ENCODE measurements at places on chromosomes 3 and 15. TPM values are rescaled to one million over a fixed set of nuclear protein-coding genes. Genes with fewer than 3 reads are reported as not detected.

- no peak overlapping the region for H3K27ac ChIP-seq
- DNase-seq = no peak
- no peaks in the 10 kb centered on the region for H3K4me1 ChIP-seq
- H3K36me3 ChIP-seq = no peaks in the 10 kb centered on the region
Measured at GRCh38 chr3:22585911-22586310, 617.2 kb upstream of the UBE2E2 start.

- H3K4me3 ChIP-seq = no peak overlapping the region
- H3K27ac ChIP-seq = no peak overlapping the region
- no peaks in the 10 kb centered on the region for H3K27me3 ChIP-seq
- no peak for DNase-seq
- no peaks in the 10 kb centered on the region for H3K4me1 ChIP-seq
Measured at GRCh38 chr3:14162178-14162577, 16.2 kb downstream of the XPC start.

The PIERCE2 gene
- 7.6 TPM for total RNA-seq

DNA sequence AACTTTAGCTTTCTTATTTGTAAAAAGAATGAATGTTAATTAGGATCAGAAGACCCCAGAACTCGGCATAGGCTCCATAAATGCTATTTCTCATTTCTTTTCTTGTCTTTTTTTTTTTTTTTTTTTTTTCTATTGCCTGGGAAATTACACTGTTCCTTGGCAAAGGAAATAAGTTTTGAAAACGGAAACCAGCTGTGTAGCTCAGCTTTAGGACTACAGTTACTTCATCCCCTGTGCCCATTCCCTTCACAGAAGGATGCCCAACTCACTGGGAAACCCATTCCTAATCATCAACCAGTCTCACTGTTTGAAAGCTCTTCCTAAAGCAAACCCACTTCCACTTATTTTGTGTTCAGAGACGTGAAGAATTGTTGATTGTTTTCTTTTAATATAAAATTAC, 254.0 kb upstream of the IL12A start:
- H3K36me3 ChIP-seq = no peaks in the 10 kb centered on the region
- DNase-seq = no peak
- H3K27ac ChIP-seq = no peak overlapping the region

GRCh38 chr3:53264718-53265117, 8.9 kb upstream of the TKT start:
- peak overlapping the region; percentile 54 for H3K27ac ChIP-seq
- no peaks in the 10 kb centered on the region for H3K36me3 ChIP-seq
- peak; percentile 61 for DNase-seq
- H3K4me1 ChIP-seq = peaks cover 27% of the 10 kb centered on the region

GRCh38 chr3:189331002-189331418, 159.2 kb downstream of the TPRG1 start:
- no peaks in the 10 kb centered on the region for H3K27me3 ChIP-seq
- H3K36me3 ChIP-seq = no peaks in the 10 kb centered on the region
- DNase-seq = no peak
- no peaks in the 10 kb centered on the region for H3K4me1 ChIP-seq
- no peak overlapping the region for H3K4me3 ChIP-seq

The SHC4 gene
- total RNA-seq = 4.1 TPM

GRCh38 chr15:101431301-101431700, 58.2 kb downstream of the PCSK6 start:
- H3K27ac ChIP-seq = no peak overlapping the region
- no peak overlapping the region for H3K4me3 ChIP-seq
- peaks cover 4% of the 10 kb centered on the region for H3K36me3 ChIP-seq
- DNase-seq = no peak
- no peaks in the 10 kb centered on the region for H3K27me3 ChIP-seq

The ALG3 gene
- total RNA-seq = 12.6 TPM

The RCN2 gene
- total RNA-seq = 30.4 TPM

DNA sequence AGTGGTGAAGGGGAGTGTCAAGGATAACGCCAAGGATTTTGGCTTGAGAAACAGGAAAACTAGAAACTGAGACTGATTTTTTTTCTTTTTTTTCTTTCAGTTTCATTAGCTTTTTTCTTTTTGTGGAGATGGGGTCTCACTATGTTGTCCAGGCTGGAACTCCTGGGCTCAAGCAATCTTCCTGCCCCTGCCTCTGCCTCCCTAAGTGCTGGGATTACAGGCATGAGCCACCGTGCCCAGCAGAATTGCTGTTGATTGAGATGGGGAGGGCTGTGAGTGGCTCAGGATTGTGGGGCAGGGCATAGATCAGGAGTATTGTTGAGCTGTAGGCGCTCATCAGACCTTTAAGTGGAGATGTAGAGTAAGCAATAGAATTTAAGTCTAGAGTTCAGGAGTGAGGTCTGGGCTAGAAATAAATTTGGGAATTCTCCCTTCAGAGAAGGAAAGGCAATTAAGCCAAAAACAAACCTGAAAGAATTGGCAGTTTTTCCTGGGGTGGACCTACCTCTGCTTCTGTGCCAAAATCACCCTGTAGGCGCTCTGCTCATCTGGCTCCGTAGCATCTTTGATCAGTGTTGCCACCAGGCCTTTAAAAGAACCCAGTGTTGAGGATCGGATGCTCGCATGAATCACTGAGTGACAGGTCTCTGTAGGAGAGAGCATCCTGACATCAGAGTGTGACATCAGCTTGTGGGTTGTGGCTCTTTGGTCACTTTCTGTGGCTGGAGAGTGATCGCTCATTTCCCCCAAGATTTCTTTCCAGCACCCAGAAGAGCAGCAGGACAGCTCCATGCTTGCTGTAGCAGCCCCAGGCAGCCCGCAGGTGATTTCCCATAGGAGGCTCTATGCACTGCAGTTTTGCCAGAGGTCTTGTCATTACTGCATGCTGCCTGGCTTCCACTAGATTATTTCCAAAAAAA, 15.8 kb downstream of the ABHD17C start:
- no peaks in the 10 kb centered on the region for H3K4me1 ChIP-seq
- H3K27me3 ChIP-seq = no peaks in the 10 kb centered on the region
- H3K27ac ChIP-seq = no peak overlapping the region
- no peak for DNase-seq

GRCh38 chr15:58159827-58160386, 21.7 kb downstream of the AQP9 start:
- no peak overlapping the region for H3K4me3 ChIP-seq
- H3K4me1 ChIP-seq = no peaks in the 10 kb centered on the region
- no peaks in the 10 kb centered on the region for H3K36me3 ChIP-seq

GRCh38 chr3:123536153-123536895, 48.5 kb downstream of the HACD2 start:
- no peaks in the 10 kb centered on the region for H3K4me1 ChIP-seq
- no peaks in the 10 kb centered on the region for H3K27me3 ChIP-seq
- H3K36me3 ChIP-seq = no peaks in the 10 kb centered on the region
- no peak overlapping the region for H3K4me3 ChIP-seq
- H3K27ac ChIP-seq = no peak overlapping the region

GRCh38 chr3:18372786-18373405, 52.2 kb downstream of the SATB1 start:
- H3K27me3 ChIP-seq = no peaks in the 10 kb centered on the region
- H3K27ac ChIP-seq = no peak overlapping the region
- no peaks in the 10 kb centered on the region for H3K4me1 ChIP-seq

- H3K27me3 ChIP-seq = no peaks in the 10 kb centered on the region
- peaks cover 13% of the 10 kb centered on the region for H3K4me1 ChIP-seq
- DNase-seq = no peak
Measured at GRCh38 chr15:47399100-47399499, 318.2 kb upstream of the SEMA6D start.

The CAPN3 gene
- 1.3 TPM for total RNA-seq

GRCh38 chr3:157816296-157816695, 289.9 kb downstream of the SHOX2 start:
- H3K4me3 ChIP-seq = no peak overlapping the region
- H3K4me1 ChIP-seq = no peaks in the 10 kb centered on the region
- DNase-seq = no peak
- H3K27ac ChIP-seq = no peak overlapping the region
- no peaks in the 10 kb centered on the region for H3K36me3 ChIP-seq

The CAND2 gene
- 70.5 TPM for total RNA-seq

- no peak overlapping the region for H3K4me3 ChIP-seq
- no peaks in the 10 kb centered on the region for H3K36me3 ChIP-seq
- H3K27me3 ChIP-seq = no peaks in the 10 kb centered on the region
- peaks cover 49% of the 10 kb centered on the region for H3K4me1 ChIP-seq
- no peak overlapping the region for H3K27ac ChIP-seq
Measured at GRCh38 chr15:51350723-51351122, 9.3 kb downstream of the GLDN start.

- no peak overlapping the region for H3K27ac ChIP-seq
- no peak overlapping the region for H3K4me3 ChIP-seq
- no peaks in the 10 kb centered on the region for H3K4me1 ChIP-seq
- H3K27me3 ChIP-seq = no peaks in the 10 kb centered on the region
- no peaks in the 10 kb centered on the region for H3K36me3 ChIP-seq
Measured at GRCh38 chr15:94131875-94132274, 99.5 kb upstream of the MCTP2 start.

The TTLL13 gene
- 0.32 TPM for total RNA-seq

DNA sequence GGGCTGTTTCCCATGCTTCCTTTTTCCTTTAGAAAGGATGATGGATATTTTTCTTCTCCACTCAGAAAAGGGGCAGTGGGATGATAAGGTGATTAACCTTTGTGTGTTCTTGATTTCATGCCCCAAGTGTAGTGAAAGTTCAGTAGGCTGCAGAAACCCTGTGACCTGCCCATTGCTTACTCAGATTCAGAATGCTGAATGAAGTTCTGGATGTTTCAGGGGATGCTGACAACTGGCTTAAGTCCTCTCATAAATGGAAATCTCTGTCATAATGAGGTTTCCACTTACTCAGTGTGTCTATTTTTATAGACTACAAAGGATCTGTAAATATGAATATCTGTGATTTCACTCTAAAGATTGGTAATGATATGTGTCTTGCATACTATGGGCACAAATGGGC, 471.3 kb upstream of the TPRG1 start:
- no peak for DNase-seq
- H3K27ac ChIP-seq = no peak overlapping the region
- no peaks in the 10 kb centered on the region for H3K36me3 ChIP-seq
- H3K4me3 ChIP-seq = no peak overlapping the region
- H3K27me3 ChIP-seq = no peaks in the 10 kb centered on the region

GRCh38 chr15:51844747-51845426, 15.4 kb downstream of the TMOD3 start:
- no peak overlapping the region for H3K4me3 ChIP-seq
- H3K27me3 ChIP-seq = no peaks in the 10 kb centered on the region
- H3K36me3 ChIP-seq = no peaks in the 10 kb centered on the region
- peaks cover 96% of the 10 kb centered on the region for H3K4me1 ChIP-seq
- no peak overlapping the region for H3K27ac ChIP-seq

DNA sequence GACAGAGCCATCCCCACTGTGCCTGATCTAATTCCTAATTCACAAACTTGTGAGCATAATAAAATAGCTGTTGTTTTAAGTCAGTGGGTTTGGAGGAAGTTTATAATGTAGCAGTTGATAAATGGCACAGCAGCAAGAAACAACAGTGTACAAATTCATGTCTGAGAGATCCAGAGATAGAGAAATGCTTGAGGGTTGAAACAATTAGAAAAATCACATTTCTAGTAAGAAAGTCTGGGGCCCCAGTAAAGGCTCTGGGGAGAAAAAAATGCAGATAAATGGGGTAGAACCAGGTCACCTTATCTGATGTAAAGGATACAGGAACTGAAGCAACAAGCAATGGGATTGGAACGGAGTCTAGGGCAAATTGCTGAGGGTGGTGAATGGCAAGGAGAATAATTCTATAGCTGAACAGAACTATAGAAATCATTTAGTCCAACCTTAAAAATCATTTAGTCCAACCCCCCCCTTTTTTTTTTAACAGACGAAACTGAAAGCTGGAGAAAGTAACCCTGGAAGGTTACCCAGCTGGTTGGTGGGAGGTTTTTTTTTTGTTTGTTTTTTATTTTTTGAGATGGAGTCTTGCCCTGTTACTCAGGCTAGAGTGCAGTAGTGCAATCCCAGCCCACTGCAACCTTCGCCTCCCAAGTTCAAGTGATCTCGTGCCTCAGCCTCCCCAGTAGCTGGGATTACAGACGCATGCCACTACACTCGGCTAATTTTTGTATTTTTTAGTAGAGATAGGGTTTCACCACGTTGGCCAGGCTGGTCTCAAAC, 14.3 kb upstream of the SHQ1 start:
- no peaks in the 10 kb centered on the region for H3K27me3 ChIP-seq
- no peak overlapping the region for H3K27ac ChIP-seq
- no peaks in the 10 kb centered on the region for H3K36me3 ChIP-seq
- H3K4me1 ChIP-seq = no peaks in the 10 kb centered on the region
- no peak overlapping the region for H3K4me3 ChIP-seq
- no peak for DNase-seq

- H3K27me3 ChIP-seq = no peaks in the 10 kb centered on the region
- no peak overlapping the region for H3K4me3 ChIP-seq
- H3K4me1 ChIP-seq = no peaks in the 10 kb centered on the region
- no peak for DNase-seq
- no peaks in the 10 kb centered on the region for H3K36me3 ChIP-seq
Measured at GRCh38 chr3:155131104-155131503, 51.0 kb downstream of the MME start.

GRCh38 chr15:47477341-47477740, 240.0 kb upstream of the SEMA6D start:
- no peak overlapping the region for H3K4me3 ChIP-seq
- H3K27ac ChIP-seq = no peak overlapping the region
- H3K36me3 ChIP-seq = no peaks in the 10 kb centered on the region
- H3K27me3 ChIP-seq = no peaks in the 10 kb centered on the region
- no peak for DNase-seq

The RFTN1 gene
- total RNA-seq = 20.3 TPM

DNA sequence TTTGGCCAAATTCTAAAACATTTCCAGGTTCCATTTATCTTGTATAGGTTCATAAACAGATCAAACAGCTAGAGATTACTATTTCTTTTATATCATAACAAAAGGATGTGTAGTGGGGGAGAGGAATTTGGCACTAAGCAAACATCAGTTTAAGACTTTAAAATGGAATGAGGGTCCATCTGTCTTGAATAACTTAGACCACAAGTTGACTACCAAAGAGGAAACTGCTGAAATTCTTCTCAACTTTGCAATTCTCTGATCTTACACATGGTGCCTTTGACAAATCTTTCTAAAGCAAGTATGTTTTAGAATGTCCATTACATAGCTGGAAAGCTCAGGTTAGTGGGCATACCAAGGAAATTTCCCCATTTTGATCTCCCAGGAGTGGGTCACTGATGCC, 140.5 kb upstream of the ADAMTS9 start:
- no peaks in the 10 kb centered on the region for H3K36me3 ChIP-seq
- no peak overlapping the region for H3K4me3 ChIP-seq
- H3K27ac ChIP-seq = no peak overlapping the region
- H3K4me1 ChIP-seq = peaks cover 3% of the 10 kb centered on the region

DNA sequence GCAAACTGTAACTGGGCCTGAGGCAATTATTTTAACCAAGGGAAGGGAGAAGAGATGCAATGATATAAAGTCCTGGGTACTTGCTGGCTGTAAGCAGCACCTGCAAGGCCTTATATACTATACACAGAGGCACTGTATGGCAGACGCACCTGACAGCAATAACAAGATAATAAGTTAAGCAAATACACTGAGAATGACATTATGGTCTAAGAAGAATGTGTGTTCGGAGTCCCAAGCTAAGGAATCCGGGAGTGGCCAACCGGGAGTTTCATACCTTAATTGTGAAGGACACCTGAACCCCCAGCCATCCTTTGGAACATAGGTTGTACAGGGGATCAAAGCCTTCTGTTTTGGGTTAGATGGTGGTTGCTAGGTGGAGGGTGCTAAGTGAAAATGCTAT, 13.7 kb downstream of the FAM240A start:
- H3K27ac ChIP-seq = no peak overlapping the region
- no peaks in the 10 kb centered on the region for H3K27me3 ChIP-seq
- DNase-seq = no peak
- H3K4me1 ChIP-seq = no peaks in the 10 kb centered on the region
- H3K4me3 ChIP-seq = no peak overlapping the region

The CCR3 gene
- not detected for total RNA-seq

- no peak for DNase-seq
- no peaks in the 10 kb centered on the region for H3K27me3 ChIP-seq
- peak overlapping the region; percentile 69 for H3K27ac ChIP-seq
- H3K4me1 ChIP-seq = no peaks in the 10 kb centered on the region
Measured at GRCh38 chr3:188683032-188683521, 488.7 kb upstream of the TPRG1 start.

The ILDR1 gene
- not detected for total RNA-seq

All from heart left ventricle (tissue), 16 donors.